HTR-8/SVneo (cell line): ENCODE measurements at places on chromosomes 13 and 19.

DNA sequence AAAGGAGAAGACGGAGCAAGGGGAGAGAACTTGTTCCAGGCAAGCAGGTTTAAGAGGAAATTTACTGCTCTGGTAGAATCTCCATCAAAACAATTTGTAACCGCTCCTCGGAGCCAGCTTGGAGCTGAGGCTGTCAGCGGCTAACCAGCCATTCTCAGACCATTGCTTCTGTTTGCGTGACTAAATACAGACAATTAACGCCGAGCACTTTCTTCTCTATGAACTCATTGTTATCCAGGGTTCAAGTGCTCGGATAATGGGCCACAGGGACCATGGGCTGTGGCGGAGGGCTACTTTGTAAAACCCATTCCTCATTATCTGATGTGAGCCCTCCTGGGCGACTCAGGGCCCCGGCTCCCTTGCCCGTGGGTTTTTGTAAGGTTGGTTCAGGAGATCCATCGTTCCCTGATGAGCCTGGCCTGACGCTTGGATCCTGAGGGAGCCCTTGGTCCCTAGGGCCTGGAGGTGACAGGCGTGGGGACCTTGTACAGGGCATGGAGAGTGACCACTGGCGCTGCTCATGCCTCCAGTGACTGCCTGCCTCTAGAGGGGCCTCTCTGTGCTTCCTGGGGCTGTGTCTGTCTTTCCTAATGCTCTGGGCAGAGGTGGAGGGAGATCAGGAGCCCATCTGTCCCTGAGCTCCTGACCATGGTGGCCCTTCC, 61.5 kb upstream of the ZNF536 start:
- DNase-seq, result no peak

DNA sequence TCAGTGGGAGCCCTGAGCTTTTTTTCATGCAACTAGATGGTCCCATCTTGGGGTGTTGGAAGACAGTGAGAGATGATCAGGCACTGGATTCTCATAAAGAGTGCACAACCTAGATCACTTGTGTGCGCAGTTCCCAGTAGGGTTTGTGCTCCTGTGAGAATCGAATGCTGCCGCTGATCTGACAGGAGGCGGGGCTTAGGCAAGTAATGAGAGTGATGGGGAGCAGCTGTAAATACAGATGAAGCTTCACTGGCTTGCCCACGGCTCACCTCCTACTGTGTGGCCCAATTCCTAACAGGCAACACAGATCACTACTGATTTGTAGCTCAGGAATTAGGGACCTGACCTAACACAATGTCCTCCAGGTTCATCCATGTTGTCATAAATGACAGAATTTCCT, 43.6 kb upstream of the UBAC2 start:
- no peak for DNase-seq

GRCh38 chr19:18420930-18421329, 1.7 kb downstream of the SSBP4 start:
- DNase-seq, result no peak

DNA sequence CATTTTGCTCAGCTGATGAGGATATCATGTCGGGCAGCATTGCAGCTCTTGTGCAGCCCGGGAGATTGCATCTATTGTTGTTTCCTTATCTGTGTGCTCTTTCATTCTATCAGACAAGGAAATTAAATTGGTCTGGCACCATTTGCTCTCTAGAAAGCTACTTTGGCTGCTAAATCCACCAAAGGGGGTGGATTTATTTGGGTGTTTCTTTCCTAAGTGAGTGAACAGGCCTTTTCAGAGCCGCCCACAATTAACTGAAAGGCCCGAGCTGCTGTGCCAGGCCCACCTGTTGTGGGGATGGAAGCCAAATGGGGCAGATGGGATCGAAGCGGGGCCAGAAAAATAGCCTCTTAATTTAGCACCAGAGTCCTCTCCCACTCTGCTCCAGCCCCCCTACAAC, 99.4 kb downstream of the DNAJC15 start:
- no peak for DNase-seq

DNA sequence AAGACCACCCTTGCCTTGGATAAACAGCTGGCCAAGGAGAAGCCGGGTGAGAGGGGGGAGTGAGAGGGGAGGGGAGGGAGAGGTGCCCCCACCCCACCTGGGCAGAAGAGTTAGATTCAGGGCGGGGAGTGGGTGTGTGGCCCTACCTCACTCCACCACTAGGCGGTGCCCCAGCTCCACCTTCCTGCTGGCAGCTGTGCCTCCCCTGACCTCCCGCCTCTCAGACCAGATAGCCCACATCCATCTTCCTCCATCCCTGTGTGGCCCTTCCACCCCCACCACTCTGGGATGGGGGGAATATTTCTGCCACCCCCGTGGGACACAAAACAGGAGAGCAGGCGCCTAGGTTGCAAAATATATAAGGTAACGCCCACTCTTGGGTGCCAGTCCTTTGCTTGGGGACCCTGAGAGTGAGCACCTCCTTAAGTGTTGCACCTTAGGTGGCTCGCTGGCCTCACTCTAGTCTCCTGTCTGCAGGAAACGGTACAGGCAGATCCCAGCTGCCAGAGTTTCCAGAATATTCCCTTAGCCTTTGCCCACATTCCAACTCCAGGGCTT, 13.8 kb upstream of the EHD2 start:
- peak; percentile 71 for DNase-seq

- no peak for DNase-seq
Observed at GRCh38 chr13:28530729-28531076, 35.8 kb upstream of the FLT1 start.

DNA sequence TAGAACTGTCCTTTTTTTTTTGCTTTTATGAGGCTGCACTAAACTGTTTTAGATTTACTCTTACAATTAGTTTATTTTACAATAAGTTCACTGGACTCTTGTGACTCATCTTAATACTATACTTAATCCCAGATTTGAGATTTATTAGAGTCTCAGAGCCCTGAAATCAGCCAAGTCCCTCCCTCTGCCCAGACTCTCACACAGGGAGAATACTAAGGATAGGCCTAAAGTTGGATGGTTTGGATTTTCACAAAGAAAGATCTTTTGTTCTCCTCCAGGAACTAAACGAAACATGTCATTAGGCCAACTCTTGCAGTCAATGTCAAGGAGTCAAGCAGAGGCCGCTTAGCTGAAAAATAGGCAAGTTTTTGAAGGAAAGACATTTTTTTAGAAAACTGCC, 42.7 kb upstream of the MIR17HG start:
- no peak for DNase-seq

GRCh38 chr13:113155201-113155600, 3.2 kb upstream of the PROZ start:
- DNase-seq, result no peak

DNA sequence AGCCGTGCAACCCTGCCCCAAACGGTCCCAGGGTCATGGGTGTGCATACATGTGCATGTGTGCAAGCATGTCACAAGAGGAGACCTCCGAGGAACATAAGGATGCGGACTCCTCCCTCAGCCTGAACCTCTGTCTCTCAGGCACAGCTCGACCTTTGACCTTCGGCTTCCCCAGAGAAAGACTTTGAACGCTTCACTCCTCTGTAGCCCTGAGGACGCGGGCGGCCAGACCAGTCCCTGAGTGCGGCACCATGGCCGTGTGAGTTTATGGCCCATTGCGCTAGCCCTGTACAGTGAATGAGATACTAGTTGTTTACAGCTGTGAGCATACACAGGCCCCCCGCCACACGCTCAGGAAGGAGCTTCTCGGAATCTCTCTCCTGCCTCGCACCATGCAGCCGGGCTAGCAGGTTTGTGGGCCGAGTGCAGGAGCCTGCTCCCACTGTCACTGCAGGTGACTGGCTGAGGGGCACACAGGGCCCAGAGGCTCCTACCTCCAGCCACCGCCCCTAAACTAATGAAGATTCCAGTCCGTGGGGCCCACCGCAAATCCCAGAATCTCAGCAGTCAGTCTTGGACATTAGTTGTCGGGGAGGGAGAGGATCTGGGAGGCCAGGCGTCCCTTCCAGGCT, 10.8 kb downstream of the RASA3 start:
- DNase-seq, result no peak

DNA sequence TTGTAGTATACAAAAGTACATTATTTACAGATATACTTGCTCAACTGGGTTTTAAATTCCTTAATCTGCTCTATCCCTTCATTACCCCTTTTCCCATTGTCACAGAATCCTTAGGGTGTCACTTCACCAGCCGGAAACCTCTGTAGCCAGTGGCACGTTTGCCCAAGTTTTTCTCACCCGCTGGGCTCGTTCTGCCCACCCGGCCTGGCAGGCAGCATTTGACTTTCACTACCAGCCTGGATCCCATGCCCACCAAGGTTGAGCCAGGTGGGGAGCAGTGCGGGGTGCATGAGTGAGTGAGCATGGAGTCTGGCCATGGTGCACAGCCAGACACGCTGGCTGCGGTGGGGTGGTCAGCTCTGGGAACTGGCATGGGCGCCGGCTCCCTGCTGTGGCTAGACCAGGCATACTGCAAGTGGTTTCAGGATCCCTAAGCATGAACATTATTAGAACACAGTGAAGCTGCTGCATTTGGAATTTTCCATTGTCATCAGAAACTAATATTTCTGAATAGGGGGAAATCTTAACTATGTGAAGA, 98.3 kb downstream of the NALCN start:
- no peak for DNase-seq

- no peak for DNase-seq
Observed at GRCh38 chr13:74062933-74063332, 71.3 kb downstream of the KLF12 start.

GRCh38 chr19:30077851-30078355, 135.9 kb downstream of the URI1 start:
- DNase-seq, result no peak

- no peak for DNase-seq
Observed at GRCh38 chr19:4199699-4200293, 17.3 kb downstream of the ANKRD24 start.

GRCh38 chr13:79673310-79673992, 192.5 kb downstream of the NDFIP2 start:
- DNase-seq, result no peak

- DNase-seq, result no peak
Observed at GRCh38 chr13:111595276-111595675, 274.8 kb downstream of the TEX29 start.

DNA sequence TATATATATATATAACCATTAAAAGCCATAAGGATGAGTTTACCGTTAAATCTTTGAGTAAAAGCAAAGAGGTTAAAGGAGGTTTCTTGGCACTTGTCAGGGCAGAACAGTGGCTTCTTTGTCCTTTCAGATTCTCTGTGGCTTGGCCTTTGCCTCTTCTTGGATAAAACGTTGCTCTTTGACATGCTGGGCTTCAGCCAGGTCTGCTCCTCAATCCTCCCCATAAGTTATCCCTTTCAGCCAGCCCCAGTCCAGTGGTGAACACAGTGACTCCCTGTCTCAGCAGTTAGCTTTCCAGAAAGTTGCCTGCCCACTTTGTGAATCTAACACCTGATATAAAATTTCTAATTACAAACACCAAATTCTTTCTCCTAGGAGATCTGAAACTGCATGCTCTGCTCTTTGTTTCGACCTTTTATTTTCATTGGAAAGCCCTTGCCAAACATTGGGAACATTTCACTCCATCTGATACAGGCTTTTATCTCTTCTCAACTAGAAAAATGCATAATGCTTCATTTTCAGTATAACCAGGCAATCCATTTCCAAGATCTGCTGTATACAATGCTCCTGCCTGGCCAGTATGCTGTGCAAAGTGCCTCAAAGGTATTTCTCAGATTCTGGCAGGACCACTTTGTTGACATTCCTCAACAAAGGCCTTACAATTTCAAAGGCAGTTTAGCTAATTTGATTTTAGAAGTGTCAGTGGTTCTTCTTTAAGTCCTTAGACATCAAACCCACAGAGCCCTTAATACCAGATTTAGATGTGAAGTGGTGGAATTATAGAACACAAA, 16.2 kb upstream of the MED4 start:
- DNase-seq, result no peak

DNA sequence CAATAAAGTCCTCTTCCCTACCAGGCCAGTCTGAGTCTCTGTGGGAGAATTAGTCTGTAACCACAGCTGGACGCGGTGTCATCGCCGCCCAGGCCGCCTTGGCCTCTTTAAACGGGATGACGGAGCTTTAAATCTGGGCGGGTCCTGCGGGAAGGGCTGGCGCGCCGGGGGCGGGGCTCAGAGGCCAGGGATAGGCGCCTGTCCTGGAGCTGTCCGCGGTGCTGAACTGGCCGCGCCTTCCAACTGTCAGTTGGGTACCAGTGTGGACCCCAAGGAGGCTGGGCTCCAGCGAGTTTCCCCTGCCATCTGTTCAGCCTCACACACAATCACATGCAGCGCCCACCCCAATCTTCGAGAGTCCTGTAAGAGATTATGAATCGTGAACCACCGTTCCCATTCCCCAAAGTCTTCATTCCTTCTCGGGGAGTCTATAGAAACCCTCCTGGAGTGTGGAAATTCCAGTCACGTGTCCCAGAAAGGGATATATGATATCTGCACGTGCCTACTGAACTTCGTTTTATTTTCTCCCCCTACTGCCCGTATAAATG, 11.5 kb downstream of the APLP1 start:
- peak; percentile 88 for DNase-seq

GRCh38 chr19:35029737-35030256, 473 bp upstream of the SCN1B start:
- DNase-seq, result no peak

- no peak for DNase-seq
Observed at GRCh38 chr13:21445759-21446158, 13.3 kb downstream of the ZDHHC20 start.

DNA sequence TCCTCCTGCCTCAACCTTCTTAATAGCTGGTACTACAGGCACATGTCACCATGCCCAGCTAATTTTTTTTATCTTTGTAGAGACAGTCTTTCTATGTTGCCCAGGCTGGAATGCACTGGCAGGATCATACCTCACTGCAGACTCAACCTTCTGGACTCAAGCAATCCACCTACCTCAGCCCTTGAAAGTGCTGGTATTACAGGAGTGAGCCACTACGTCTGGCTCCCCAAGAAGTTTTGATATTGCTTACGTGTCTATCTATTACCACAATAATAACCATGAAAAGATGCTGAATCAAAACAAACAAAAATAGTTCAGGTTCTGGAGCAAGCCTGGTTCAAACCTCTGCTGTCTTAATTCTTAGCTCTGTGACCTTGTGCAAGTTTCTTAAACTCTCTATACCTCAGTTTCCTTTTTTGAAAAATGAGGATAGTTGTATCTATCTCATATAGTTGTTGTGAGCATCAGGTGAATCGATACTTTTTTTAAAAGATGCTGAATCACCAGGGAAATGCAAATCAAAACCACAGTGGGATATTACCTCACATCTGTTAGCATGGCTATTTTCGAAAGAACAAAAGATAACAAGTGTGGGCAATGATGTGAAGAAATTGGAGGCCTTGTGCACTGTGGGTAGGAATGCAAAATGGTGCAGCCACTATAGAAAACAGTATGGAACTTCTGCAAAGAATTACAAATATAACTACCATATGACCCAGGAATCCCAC, 19.0 kb upstream of the LEUTX start:
- no peak for DNase-seq

GRCh38 chr19:13195678-13196077, 45.5 kb downstream of the IER2 start:
- no peak for DNase-seq

GRCh38 chr19:57813919-57814504, 701 bp downstream of the ZNF552 start:
- no peak for DNase-seq

DNA sequence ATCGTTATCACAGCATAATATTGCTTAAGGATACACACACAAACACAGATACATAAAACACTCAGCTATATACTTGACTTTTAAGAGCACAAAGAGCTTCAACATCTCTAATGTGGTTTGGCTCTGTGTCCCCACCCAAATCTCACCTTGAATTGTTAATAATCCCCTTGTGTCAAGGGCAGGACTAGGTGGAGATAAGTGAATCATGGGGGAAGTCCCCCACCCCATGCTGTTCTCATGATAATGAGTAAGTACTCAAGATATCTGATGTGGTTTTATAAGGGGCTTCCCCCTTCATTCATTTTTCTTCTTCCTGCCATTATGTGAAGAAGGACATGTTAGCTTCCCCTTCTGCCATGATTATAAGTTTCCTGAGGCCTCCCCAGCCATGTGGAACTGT, 481.4 kb downstream of the PCDH9 start:
- no peak for DNase-seq
